ENCODE measurements at places on chromosomes 2 and 18.

DNA sequence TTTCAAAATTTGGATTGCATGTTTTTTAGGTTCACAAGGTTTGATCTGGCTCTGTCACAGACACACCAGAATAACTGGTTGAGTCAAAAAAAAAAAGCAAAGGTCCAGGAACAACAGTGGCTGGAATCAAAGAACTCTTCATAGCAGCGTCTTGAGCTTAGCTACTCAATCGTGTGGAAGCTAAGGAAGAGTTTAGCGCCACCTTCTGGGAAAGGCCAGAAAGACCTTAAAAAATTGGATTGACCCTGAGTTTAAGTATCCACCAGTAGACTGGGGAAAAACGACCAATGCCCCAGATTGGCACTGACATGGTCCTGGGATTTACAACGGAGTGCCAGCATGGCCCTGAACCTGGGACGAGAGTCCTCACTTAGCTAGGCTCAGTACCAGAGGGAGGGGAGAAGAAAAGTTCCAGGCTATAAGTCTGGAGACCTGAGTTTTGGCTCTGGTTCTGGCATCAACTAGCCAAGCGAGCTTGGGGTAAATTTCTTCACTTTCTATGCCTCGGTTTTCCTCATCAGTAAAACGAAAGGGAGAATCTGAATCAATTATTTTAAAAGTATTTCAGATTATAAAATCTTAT lies 71.1 kb upstream of the TFCP2L1 start:
- peak; percentile 74 for DNase-seq

DNA sequence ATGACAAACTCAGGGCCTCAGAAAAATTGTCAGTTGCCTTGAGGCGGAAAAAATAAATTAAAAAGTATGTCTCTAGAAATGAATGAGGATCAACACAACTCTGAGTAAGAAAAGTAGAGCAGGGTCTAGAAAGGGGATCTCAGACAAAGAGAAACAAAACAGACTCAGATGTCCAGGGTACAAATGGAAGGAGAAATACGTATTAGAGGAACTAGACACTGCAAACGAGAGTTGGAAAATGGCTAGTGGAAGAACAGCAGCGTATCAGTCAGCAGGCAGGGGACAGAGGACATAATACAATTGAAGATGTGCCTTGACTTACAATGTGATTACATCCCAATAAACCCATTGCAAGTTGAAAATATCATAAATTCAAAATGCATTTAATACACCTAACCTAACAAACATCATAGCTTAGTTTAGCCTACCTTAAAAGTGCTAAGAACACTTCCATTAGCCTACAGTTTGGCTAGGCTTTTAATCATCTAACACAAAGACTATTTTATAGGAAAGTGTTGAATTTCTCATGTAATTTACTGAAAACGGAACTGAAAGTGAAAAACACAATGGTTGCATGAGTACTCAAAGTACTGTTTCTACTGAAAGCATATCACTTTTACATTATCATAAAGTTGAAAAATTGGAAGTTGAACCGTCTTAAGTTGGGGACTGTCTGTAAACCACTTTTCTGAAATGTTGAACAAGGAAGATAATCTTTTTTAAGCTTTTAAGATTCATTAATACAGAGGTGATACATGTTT lies 182.8 kb downstream of the NBAS start:
- no peak for DNase-seq

DNA sequence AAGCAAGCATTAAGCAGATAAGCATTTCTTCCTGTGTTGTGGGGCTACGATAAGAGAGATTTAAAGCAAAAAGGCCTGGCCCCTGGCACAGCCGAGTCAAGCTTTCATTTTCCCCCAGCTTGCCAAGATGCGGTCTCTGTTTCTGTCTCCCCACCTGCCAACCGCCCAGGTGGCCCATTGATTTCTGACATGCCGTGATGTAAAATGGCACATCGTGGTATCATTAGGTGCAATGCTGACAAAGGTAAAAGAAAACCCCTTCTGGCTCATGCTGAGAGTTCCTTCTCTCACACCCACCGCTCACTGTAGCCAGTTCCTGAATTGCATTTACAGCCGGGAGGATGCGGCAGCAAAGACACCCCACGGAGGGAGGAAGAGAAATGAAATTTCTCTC lies 62.8 kb downstream of the BOD1L2 start:
- no peak for DNase-seq

DNA sequence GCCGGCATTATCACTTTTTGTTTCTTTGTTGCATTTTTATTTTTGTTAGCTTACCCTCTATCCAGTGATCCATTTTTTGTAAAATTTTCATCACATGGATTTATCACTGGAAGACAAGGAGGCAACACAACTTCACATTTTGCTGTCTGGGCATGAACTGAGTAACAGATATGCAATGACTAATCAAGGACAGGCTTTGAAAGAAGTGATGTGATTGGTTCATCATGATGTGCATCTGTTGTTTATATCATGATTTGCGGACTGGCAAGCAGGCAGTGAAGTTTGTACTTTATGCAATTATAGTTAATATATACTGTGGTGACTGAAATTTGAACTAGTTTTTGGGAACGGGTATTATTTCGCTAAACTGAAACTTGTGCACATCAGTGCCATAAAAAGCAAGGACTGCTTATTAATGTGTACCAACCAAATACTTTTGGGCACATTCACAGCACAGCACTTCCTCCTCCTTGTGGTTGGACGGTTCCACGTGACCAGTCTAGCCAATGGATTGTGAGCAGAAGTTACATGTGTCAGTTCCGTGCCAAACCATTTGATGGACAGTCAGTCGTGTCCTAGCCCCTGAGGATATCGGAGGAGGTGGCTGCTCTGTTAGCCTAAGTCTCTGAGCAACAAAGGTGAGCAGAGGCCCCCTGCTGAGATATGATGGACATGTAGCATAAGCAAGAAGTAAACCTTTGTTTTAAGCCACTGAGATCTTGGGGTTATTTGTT lies 201.4 kb upstream of the SIX2 start:
- no peak for DNase-seq

DNA sequence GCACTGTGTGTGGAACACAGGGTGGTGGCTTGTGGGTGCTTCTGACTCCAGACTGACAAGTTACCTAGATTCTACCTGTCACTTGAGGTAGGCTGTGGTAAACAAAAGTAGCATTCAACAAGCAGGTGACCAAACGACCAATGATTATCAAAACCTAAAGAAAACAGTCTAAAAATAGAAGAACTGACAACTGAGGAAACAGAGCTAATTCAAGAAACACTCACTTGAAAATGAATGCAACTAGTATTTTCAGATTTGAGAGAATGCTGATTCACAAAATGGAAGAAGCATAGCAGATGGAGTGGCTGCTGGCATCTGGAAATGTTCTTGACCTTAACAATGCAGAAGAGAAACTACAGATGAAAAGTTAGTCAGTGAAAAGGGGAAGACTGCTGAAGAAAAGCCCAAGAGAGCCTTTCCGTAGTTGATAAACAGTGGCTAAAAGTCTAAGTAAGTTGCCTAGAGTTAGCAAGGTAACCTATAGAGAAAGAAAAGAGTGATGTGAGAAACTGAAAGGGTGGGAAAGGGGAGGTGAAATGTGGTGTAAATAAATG lies 170.4 kb downstream of the NCK2 start:
- no peak for DNase-seq

DNA sequence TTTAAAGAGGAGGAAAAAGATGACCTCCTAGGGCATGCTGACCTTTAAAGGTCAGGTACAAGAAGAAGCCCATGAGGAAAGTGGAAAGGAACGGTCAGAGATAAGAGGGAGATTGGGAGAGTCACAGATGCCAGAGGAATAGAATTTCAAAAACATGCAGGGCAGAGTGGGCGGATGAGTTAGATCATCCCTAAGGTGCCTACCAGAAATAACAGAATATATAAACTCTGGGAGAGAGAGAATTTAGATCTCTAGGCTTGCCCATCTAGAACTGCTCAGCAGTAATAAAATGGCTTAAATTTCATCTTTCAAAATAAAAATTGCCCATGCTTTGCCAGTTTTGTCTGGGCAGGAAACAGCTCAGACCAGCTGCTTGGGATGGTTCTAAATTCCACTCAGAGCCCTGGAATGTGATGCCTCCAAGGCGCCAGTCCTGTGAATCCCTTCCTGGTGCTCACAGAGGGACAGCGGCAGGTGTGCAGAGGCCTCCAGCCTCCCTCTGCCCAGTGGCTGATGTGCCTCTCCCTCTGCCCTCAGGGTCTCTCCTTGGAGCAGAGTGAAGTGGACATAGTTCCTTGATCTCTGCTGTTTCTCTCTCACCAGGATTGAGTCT lies 130.9 kb downstream of the ANTXR1 start:
- no peak for DNase-seq

GRCh38 chr2:2145817-2146216 lies 185.3 kb downstream of the MYT1L start:
- DNase-seq, result no peak

DNA sequence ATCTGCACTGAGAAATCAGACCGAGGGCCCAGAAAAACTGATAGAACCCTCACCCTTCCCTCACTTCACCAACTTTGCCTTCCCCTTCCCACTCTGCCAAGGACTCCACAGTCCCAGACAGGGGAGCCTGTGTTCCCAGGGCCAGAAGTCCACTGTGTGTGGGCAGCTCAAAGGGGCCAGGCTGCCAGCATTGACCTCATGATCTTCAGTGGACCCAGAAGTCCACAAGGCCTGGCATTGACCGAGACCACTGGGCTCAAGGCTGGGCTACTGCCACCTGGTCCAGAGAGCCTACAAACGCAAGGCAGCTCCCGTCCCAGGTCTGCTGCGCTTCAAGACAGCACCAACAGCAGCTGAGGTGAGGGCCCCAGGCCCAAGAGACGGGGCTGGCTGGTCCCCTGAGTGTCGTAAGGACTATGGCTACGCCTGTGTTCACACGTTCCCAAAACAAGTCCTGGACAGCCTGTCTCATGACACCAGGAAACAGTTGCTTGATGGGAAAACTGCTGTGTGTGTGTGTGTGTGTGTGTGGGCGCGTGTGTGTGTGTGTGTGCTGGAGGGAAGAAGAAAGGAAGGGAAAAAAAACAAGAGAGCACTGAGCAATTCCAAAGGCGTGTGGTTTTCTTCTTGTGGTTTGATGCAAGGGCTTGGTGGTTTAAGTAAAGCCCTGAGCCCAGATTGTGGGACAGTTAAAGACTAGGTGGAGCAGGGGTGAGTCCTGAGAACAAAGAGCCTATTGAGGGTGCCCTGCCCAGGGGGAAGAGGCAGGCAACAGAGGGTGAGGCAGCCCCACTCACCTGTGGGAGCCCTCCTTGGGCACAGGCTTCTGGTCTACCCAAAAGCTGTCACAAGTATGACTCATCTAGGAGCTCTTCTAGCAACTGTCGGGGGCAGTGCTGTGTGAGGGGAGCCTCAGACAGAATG lies 46.6 kb upstream of the ZBTB7C start:
- peak; percentile 97 for DNase-seq

GRCh38 chr2:69461404-69461803 lies 24.2 kb upstream of the NFU1 start:
- no peak for DNase-seq

- peak; percentile 29 for DNase-seq
Measured at GRCh38 chr18:5879479-5879882, 15.8 kb downstream of the TMEM200C start.
